ENCODE measurements at places on chromosomes 5 and 9.

DNA sequence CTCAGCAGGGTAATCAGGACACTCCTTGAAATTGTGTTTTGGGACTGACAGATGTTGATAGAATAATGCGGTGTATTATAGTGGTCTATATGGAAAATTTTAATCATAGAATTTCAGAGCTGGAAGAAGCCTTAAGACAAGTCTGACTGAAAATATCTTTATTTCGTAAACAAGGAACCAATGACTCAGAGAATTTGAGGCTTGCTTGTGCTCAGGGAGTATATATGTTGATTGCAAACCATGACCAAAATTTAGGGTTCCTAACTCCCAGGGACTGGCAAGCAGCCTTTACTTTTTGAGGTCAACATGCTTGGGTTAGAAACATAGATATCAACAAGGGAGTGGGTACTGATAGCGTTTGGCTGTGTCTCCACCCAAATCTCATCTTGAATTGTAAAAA lies 287.2 kb downstream of the CD180 start:
- DNase-seq: no peak

- no peak for DNase-seq
Measured at GRCh38 chr5:114305402-114306207, 56.3 kb upstream of the KCNN2 start.

GRCh38 chr9:752201-752600 lies 89.3 kb upstream of the DMRT1 start:
- DNase-seq: no peak

DNA sequence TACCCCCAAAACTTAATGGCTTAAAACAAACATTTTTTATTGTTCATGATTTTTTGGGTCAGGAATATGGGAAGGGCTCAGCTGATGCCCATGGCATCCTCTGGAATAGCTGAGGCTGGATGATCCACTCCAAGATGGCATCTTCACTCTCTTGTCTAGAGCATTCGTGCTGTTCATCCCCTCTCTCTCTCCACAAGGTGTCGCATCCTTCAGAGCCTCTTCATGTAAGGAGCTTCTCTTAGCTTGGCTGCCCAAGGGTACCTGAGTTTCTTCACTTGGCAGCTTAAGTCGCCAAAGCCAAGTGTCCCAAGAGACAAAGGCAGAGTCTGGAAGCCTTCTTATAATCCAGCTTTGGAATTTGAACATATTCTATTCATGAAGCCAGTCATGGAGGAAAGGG lies 294.7 kb downstream of the CHSY3 start:
- DNase-seq: no peak

GRCh38 chr9:129023908-129024233 lies 4.3 kb downstream of the SH3GLB2 start:
- no peak for DNase-seq

GRCh38 chr5:55921617-55922016 lies 70.5 kb downstream of the IL31RA start:
- no peak for DNase-seq

DNA sequence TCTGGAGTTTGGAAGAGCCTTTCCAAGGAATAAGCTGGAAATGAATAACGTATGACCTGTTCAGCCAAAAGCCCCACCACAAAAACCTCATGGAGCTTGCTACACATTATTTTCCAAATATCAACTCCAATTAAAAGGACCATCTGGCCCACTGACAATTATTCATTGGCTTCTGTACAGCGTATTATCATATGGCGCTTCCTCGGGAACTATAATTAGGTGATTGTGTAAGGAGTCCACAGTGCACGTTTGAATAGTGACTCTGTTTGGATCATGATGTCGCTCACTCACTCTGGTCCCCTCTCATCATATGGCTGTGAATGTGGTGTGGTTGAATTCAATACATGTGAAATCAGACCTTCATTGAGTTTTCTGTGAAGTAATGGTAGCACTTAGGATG lies 52.1 kb downstream of the GDNF start:
- DNase-seq: no peak

GRCh38 chr5:10474521-10475075 lies 32.9 kb downstream of the ROPN1L start:
- no peak for DNase-seq

GRCh38 chr5:120539471-120539870 lies 75.4 kb downstream of the PRR16 start:
- no peak for DNase-seq

DNA sequence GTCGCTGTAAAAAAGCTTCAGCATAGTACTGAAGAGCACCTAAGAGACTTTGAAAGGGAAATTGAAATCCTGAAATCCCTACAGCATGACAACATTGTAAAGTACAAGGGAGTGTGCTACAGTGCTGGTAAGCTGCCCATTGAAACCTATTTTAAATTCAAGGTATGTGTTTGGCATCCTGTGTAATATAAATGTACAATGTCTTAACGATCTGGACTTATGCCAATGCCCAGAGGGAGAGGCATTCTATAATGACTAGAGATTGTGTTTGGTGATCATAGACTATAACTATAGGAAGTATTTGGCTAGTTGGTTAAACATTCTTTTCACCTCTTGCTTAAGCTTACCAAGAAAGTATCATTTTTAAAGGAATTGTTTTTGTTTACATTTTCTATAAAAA lies 95.7 kb downstream of the INSL6 start:
- DNase-seq: no peak
